A673 (cell line): ENCODE measurements at places on chromosomes 4 and X. TPM values are rescaled to one million over a fixed set of nuclear protein-coding genes. Genes with fewer than 3 reads are reported as not detected.
A peak's percentile ranks its signal among the peaks of the same experiment; 100 is the strongest.

GRCh38 chrX:13367950-13368349 lies 48.1 kb upstream of the ATXN3L start:
- DNase-seq: no peak

- no peak for DNase-seq
Measured at GRCh38 chr4:112642526-112642925, 5.6 kb downstream of the LARP7 start.

DNA sequence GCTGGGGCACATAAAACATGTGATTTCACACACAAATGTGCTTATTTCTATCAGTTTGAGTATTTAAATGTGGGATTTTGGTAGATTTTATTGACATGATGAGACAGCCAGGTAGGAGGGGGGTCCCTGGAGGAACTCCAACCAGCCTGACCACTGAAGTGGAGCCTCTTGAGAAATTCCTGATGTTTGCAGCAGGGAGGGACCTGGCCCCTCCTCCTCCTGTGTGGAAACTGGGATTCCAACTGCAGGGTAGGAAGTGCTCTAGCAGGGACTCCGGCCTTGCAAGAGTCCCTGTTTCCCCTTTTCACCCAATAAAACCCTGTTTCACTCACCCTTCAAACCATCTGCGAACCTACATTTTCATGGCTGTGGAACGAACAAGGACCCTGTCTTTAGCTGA lies 2224.0 kb upstream of the AGA start:
- no peak for DNase-seq

DNA sequence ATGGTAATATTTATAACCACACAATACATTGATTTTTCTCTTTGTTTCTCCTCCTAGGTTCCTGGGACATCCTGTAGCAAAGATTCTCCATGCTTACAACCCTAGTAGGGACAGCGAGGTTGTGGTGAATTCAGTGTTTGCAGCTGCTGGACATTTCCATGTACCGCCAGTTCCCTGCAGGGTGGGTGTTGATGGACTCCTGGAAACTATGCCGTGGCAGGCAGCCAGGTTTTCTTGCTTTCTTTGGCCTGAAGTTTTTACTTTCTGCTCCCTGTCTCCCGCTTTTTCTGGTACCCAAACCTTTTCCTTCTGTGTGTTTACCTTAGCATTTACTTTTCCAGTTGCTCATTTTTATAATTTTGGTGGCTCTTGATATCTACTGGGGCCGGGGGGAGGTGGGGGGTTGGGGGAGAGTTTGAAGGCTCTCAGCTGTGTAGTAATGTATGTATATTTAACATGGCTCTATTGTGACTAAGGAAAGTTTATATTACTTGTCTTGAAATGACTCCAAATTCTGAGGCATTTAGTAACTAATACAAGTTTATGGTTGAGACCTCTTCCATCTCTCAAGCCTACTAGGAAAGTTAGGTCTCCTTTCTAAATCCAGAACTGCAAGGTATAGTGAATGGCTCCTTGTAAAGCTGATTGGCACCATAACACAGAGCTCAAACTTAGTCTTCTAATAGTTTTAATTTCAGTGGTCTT lies 89.7 kb downstream of the TMEM131L start:
- peak; percentile 53 for DNase-seq

TMEM35A gene
- total RNA-seq: 0.21 and 0.31 TPM in 2 replicates
